Osteoblast (primary cell): ENCODE measurements at places on chromosomes 16 and 17.

DNA sequence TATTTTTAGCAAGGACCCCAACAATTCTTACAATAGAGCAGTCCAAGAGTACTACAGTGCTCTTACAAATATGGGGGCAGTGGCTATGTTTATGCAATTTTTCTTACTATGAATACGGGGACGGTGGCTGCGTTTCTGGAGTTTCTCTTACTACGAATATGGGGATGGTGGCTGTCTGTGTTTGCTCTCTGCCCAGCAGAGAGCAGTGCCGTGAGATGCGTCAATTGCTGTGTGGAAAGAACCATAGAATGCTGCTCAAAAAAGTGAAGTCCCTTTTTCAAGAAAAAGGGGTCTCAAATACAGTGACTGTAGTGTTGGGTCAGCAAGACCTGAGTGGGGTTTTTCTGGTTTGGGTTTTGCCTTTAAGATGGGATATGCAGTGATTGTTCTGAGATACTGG lies 53.9 kb downstream of the KNOP1 start:
- no peak for DNase-seq

DNA sequence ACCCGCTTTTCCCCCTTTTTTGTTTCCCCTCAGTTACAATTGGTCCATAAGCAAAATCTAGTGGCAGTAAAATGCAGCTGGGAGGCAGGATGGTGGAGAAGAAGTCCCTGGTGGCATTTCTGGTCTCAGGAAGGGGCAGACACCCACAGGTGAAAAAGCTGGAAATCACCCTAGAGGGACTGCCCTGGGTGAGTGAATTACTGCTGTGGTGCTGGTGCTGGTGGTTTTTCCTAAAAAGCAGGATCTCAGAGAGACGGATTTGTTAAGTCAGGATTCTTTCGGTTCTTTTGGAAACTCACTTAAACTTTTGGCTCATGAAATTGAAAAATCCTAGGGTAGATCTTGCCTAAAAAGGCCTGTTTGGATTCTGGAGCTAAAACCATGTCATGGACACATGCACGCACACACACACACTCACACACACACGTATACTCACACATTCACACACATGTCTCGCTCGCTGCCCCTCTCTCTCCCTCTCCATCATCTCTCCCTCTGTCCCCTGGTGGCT lies 65.8 kb downstream of the NKD1 start:
- no peak for DNase-seq

DNA sequence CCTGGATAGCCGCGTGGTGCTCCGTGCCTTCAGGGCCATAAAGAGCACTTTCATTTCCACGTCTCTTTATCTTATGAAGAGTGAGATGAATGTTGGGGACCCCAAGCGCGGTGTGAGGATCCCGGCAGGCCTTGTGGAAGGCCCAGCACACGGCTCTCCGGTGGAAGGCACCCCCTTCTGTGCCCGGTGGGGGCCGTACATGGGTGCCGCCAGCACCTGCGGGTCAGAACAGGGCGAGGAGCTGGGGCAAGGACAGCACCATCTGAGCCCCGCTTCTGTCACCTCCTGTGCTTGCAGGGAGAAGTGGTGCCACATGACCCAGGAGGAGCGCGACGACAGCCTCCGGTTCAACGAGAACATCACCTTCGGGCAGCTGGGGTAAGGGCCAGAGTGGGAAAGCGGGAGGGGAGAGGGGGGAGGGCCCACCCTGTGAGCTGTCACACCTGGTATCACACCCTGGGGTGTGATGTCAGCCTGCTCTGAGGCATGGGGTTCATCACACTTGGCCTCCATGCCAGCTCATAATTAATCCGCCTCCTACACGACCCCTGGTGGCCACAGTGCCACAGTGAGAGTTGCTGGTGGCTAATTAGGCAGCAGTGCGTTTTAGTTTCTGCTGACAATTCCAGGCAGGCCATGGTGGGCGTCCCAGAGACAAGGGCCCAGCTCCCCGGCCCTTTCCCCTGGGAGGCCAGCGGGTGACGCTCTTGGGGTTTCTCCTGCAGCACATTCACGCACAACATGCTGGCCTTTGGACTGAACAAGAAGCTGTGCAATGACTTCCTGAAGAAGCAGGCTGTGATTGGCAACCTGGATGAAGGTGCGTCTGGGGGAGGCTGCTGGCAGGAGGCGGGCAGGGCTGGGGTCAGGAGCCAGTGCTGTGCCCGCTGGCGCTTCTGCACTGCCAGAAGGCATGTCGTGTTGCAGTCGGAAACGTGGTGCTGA lies 25.7 kb downstream of the CIBAR2 start:
- peak; percentile 99 for DNase-seq

DNA sequence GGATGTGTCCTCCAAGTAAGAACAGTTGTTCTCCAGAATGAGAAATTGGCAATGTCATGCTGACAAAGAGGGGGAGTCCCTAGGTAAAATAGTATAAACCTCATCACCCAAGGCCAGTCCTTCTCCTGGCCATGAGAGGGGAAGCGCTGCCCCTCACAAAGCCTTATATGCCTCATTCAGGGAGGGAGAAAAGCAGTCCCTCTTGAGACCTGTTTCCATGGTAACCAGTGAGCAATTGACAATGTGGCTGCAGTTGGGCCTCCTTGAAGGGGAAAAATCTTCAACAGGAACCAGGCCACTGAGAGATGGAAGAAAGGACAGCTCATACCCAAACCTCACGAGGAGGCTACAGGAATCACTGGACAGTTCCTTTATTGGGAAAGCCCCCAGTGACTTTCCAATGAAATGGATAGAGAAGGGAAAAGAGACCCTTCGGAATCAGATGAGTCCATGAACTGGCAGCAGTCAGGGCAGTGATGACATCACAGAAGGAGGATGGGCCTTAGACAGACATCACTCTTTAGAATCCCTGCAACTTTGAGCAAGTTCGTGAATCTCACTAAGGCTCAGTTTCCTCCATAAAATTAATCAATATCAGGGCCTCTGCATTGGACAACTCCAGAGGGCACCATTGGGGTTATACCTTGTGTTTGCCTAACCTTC lies 275.7 kb downstream of the TOX3 start:
- no peak for DNase-seq

- no peak for DNase-seq
Observed at GRCh38 chr17:57010487-57010886, 32.6 kb downstream of the SCPEP1 start.

- peak; percentile 94 for DNase-seq
Observed at GRCh38 chr17:7479213-7480088, at the start of gene ZBTB4. TSS of gene ZBTB4 (minus strand) at chr17:7479631. CDS start at chr17:7466801, 12,830 bp downstream.

GRCh38 chr17:5838661-5839300 lies 231.4 kb upstream of the WSCD1 start:
- peak; percentile 67 for DNase-seq

DNA sequence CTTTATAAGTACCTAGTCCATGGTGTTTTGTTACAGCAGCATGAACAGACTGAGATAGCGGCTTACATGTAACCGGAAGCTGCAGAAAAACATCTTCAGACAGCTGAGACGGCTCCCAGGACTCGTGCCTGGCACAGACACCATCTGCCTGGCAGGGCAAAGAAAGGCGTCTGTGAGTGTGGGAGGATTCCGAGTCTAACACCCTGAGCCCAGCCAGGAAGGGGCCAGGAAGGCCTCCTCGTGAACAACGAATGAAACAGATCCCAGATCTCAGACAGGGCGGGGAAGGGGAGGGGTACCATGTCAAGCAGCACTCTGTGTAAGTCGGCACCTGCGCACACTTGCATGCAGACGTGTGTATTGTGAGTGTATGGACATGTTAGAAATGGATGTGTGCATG lies 4.4 kb upstream of the CSNK1D start:
- peak; percentile 77 for DNase-seq

DNA sequence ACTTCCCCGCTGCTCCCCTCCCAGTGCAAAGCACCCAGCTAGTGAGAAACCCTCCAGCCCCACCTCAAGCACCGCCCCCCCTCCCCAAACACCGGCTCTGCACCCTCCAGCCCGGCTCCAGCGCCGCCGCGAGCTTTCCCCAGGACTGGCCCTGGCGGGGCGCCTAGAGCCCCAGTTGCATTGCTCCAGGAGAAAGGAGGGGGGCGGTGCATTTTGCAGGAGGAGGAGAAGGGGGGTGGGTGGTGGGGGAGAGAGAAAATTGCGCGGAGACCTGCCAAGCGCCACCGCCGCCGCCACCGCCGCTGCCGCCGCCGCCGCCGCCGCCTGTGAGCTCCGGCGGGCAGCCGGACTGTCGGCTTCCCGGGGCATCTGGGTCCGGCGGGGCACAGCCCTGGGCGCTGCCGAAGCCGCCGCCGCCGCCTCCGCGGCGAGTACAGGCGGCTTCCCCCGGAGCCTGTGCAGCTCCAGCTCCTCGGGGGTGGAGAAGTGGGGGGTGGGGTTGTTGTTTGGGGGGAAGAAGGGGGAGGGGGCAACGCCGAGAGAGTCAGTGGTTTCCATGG lies 333 bp upstream of the NOG start:
- DNase-seq, result peak; percentile 96

DNA sequence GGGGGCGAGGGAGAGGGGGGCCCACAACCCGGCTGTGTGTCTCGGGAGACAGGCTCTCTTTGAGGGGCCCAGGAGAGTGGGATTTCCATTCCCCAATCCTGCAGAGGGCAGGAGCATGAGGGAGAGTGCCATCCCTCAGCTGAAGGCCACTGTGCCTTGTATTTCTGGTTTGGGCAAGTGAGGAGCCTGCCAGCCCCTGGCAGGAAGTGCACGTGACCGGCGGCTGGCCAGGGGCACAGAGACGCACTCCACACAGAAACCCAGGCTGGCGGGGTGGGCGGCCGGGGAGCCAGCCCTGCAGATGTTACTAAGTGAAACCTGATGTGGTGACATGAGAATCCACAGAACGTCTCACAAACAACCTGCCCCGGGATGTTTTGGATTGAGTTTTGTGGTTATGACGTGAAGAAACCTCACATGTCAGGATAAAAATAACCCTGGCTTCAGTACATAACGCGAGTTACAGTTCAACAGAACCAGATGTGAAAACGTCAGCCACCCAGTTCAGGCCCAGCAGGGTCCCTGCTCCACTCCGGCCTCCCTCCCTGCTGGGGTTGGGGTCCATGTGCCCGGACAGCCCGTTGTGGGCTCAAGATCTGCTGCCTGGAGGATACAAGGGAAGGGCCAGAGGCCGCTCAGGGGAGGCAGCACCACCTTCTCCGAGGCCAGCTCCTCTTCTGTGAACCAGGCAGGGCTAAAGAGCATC lies 51.7 kb upstream of the MTSS2 start:
- DNase-seq, result peak; percentile 95

DNA sequence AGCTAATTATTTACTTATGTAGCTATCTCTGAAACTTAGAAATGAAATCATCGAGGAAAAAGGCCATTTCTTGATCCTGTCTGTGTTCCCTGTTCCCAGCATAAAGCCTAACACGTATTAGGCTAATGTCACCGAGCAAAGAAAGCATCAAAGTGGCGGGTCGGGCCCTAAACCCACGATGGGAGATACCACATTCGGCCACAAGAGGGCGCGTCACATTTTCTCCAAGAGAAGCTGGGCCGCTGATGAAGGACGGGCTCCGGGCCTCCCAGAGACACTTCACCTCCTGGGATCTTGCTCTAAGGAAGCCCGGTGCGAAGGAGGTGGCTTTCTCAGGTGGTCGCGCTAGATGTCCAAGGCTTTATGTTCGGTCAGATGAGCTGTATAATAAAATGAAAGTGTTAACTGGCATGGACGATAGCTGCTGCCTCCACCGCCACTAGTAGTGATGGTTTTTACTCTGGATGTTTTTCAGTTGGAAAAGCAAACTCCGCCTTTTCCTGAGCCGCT lies 853 bp upstream of the PDK2 start:
- DNase-seq, result peak; percentile 96

GRCh38 chr17:56247816-56248215 lies 94.5 kb downstream of the ANKFN1 start:
- DNase-seq, result no peak

DNA sequence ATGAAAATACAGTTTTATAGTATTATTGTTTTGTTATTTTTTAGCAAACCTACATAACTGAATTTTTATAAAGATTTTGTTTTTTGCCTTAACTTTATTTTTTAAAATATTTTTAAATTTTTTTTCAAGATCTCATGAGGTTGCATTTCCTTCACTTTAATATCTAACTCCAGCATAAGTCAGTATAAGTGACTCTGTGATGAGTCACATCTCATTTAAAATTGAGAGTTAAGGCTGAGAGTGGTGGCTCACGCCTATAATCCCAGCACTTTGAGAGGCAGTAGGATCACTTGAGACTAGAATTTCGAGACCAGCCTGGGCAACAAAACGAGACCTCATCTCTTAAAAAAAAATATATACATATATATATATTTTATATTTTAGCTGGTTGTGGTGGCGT lies 44.0 kb downstream of the NLK start:
- DNase-seq, result no peak

GRCh38 chr16:70788668-70789594 lies 12.0 kb downstream of the VAC14 start:
- DNase-seq, result peak; percentile 93

DNA sequence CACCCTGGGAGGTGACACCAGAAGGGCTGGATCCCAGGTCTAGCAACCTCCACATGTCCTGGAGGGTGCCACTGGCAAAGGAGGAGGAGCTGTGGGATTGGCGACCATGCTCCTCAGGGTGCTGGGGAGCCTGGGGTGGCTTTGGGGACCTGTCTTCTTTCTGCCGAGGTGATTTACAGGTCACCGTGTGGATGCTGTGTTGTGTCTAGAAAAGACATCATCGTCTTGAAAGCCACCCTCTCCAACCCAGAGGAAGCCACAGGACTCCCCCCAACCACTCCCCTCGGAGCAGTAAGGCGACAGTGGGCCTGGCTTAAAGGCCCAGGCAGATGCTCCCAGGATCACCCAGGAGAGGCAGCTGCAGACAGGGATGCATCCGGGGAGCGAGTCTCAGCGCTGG lies 29.7 kb upstream of the FASN start:
- DNase-seq, result no peak

DNA sequence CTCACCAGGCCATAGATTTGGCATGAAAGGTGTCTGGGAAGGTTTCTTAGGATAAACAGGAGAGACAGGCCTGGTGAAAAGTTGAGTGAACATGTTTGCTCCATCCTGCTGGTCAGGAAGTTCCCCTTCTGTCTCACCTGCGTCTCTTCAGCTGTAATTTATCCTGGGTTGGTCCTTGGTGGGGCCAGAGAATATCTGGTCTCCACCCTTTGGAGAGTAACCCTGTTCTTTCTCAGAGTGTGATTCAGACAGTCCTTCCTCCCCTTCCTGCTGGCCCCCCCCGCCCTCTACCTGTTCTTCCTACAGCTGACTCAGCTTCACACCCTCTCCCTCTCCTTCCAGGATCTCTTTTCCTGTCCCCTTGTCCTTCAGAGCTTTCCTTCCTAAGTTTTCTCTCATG lies 17.1 kb downstream of the MINK1 start:
- no peak for DNase-seq
